Sigmoid colon (tissue), 7 donors: ENCODE measurements at places on chromosomes 5 and 9.

GRCh38 chr5:178998441-178998840 is 3.3 kb upstream of the GRM6 start:
- DNase-seq, result no peak

- no peak for DNase-seq
Observed at GRCh38 chr9:87751868-87752267, 25.9 kb downstream of the CTSL start.

DNA sequence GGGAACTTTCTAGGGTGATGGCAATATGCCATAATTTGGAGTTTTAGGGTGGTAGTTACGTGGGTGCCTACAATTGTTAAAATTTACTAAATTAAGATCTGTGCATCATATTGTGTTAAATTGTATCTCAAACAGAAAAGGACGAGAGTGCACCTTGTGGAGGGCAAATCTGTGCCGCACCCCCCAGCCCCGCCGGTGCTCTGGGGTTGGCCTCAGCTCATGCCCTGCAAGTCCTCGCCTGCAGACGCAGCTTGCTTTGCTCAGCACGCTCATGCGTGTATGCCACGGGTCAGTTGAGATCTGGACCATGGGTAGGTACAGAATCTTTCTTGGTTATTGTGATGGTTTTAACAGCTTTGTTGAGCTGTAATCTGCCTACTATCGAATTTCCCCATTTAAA is 33.7 kb upstream of the FCN1 start:
- DNase-seq, result peak; percentile 49

GRCh38 chr9:120307599-120307998 is 272.4 kb downstream of the CDK5RAP2 start:
- DNase-seq, result no peak

GRCh38 chr5:178361657-178362445 is 129.2 kb upstream of the PHYKPL start:
- DNase-seq, result no peak

- no peak for DNase-seq
Observed at GRCh38 chr5:149953436-149954121, 7.0 kb upstream of the SLC26A2 start.

- no peak for DNase-seq
Observed at GRCh38 chr9:136339173-136339957, 12.0 kb downstream of the GPSM1 start.
